ENCODE measurements at places on chromosomes 7 and 10.

DNA sequence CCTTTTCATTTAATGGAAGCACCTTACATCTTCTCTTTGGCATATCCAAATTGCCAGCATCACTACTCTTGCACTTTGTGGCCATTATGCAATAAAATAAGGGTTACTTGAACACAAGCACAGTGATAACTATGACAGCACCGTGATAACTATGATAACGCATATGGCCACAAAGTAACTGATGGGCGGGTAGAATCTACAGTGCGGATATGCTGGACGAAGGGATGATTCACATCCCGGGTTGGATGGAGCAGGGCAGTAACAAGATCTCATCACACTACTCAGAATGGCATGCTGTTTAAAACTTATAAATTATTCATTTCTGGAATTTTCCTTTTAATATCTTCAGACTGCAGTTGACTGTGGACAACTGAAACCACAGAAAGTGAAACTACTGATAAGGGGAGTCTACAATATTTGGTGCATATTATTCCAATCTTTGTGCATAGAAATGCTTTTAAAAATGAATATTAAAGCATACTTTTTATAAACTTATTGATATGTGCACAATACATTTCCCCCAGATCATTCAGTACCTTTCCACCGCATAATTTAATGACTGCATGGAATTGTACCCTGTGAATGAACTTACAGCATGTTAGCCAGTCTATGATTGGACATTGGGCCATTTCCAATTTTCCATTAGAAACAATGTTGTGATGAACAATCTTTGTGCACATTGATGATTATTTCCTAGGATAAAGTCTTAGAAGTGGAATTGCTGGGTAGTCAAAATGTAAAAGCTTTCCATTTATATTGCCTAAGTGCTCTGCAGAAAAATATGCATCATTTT is 136.4 kb downstream of the WNT2 start:
- no peak for DNase-seq

GRCh38 chr7:25663877-25664276 is 435.6 kb upstream of the NPVF start:
- no peak for DNase-seq

GRCh38 chr7:123994449-123994848 is 38.4 kb downstream of the TMEM229A start:
- no peak for DNase-seq

GRCh38 chr7:87575521-87575920 is 25.2 kb downstream of the ABCB1 start:
- DNase-seq, result no peak

GRCh38 chr10:118521415-118522117 is 73.9 kb downstream of the PRLHR start:
- no peak for DNase-seq

DNA sequence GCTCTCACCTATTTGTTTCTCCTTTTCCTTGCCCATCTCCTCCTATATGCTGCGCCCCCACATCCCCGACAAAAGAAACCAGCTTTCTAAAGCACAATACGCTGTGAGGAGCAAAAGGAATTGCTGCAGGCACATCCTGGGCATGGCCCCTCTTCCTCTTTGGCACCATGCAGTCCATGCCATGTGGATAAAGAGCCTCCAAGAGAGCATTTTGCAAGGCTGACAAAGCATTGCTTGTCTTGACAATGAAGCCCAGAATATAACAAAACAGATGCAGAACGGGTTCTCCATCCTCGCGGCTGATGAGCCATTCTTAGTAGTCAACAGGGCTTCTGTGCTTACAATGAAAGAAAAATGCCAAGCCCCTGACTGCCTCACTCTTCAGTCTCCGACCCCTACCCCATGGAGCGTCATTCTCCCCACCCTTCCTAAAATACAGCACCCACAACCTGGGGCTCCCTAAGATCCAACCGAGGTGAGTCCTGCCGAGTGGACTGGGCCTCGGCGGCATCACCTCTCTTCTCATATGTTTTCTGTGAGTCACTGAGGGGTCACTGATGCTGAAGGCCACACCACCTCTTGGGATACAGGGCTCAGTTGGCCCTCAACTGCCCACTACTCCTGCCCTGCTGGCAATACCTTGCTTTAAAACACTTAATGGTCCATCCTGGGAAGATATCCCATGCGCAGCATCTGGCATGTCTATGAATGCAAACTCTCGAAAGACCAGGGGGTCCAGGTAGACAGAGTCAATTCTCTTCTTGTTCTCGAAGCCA is 47.5 kb downstream of the GSDME start:
- DNase-seq, result no peak

DNA sequence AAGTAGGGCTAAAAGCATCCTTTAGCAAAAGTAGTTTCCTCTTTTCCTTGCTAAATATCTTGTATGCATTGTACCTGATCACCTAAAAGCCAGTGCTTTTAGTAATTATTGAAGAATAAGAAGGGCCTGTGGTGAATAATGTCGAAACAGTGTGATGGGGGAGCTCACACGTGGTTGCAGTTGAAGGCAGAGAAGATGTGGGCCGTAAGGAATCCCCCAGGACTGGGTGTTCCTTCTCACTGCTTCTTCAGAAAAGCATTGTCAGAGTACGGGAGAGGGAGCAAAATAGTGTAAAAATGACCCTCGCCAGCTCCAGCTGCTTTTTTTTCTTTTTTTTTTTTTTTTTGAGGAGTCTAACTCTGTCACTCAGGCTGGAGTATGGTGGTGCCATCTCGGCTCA is 201.1 kb downstream of the NSUN6 start:
- no peak for DNase-seq

GRCh38 chr10:86821388-86821999 is 65.1 kb downstream of the BMPR1A start:
- no peak for DNase-seq

DNA sequence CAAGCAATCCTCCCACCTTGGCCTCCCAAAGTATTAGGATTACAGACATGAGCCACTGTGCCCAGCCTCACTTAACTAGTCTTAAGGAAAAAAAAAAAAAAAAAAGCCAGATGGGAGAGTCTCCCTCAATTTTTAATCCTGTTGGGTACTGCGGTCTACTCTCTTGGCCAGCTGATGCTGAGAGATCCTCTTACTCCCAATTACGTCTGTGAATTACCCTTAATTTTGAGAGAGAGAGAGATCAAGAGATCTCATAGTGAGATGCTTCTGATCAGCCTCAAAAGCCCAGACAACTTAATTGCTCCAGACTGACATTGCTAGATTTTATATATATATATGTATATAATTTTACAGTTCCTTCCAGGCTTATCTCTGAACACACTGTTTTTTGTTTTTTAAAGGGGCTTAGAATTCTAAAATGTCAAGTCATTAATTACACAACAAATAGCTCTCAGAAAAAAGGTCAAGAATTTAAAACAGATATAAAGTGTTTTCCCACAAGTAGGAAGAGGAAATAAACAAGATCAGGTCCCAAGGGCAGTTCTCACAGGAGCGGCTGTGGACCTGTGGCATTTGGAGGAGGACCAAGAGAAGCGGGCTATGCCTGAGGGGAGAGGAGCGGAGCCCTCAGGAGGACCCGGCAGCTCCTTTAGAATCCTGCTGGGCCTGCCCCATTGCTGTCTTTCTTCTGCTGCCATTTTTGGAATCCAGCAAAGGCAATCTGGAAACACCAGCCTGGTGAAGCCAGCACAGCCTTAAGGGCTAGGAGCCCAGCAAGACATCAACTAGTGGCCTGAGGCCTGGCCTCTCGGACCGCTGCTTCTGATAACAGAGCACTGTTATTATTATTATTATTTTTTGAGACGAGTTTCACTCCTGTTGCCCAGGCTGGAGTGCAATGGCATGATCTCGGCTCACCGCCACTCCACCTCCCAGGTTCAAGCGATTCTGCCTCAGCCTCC is 30.1 kb downstream of the DENND2A start:
- DNase-seq, result no peak

DNA sequence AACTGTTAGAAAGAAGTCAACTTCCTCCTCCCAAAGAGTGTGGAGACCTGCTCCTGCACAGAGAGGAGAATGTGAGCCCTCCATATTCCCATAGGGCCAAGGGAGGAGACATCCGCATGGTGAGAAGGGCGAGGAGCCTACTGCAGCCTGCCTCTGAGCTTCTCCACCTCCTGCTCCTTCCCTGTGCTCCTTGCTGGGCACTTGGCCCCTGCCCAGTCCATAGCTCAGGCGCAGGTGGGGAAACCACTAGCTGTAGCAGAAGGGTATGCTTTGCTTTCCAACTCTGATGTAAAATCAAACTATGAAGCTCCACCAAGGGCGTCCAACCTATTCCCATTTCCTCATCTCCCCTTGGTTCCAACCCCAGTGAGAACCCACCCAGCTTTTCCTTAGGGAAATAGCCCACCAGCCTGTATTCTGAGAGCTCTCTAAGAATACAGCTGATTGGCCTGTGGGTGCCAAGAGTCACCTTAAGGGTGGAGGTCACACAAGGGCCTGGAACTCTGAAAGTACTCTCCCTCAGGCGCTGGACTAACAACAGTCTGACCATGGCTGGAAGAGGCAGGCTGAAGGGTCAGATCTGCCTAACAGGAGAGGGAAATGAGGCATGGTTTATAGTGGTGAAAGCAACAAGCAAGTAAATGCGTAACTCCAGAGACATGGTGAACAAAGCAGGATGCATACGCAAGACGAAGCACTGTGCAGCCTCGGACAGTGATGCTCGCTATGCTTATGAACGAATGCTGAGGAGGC is 13.9 kb downstream of the ZNF488 start:
- DNase-seq, result no peak

DNA sequence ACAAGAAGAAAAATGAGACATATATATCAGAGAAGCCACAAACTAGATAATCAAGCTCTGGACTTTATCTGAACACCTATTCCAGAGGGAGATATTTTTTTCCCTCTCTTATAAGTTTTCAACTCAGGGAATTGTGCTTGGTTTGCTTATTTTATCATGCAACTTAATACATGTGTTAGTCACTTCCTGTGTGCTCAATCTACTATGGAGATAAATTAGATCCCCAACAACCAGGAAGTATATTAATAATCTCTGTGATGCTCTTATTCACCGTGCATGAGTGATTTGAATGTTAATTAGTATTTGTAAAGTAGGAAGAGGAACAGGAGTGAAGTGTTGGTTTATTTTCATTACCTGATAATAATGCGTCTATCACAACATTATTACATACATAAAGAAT is 38.8 kb upstream of the ZNF365 start:
- no peak for DNase-seq
